Foreskin fibroblast (primary cell): ENCODE measurements at places on chromosomes 5 and 9.

DNA sequence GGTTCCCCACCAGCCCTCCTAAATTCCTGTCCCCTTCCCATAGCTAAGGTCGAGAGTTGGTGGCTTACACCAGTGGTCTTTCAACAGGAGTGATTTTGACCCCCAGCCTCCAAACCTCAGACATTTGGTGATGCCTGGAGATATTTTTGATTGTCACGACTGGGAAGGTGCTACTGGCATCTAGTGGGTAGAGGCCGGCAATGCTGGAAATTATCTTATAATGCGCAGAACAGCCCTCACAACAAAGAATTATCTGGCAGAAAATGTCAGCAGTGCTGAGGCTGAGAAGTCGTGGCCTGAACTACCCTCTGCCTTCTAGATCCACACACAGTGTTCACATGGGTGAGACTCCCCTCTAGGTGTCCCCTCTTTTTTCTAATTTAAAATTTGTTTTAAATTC lies 69.6 kb downstream of the IL31RA start:
- DNase-seq: no peak

- DNase-seq: peak; percentile 71
These were observed 55.9 kb downstream of the DAP start for GRCh38 chr5:10704949-10705621.

DNA sequence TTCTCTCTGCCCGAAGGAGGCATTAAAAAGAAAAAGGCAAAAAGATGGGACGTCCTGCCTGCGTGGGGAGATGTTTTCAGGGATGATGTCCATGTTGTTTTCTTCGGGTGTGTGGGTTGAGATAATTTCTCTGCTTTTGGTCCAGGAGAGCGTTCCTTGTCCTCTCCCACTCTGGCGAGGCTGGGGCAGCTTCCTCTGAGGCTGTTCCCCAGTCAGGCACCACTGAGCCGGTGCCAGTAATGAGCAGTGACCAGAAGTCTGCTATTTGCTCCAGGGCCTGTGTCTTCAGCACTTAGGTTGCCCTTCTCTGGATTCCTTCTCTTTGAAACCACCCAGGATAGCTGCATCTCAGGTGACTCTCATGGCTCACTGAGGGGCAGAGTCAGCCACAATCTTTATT lies 71.5 kb downstream of the ACER2 start:
- no peak for DNase-seq

DNA sequence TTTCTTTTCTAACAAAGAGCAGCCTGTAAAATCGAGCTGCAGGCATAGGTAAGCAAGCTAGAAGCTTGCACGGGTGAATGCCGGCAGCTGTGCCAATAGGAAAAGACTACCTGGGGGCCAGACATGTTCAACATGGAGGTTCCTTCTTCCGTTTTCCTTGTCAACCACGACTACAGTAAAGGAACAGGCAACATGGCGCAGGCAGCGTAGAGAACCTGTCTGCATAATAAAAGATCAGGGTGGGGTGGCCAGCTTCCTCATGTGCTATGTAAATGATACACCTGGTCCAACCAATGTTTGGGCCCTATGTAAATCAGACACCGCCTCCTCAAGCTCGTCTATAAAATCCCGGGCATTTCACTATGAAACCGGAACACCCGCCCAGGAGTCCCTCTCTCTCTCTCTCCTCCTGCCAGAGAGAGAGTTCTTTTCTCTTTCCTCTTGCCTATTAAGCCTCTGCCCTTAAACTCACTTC lies 103.8 kb upstream of the LIFR start:
- DNase-seq: no peak

- no peak for DNase-seq
These were observed 16.2 kb downstream of the UHRF2 start for GRCh38 chr9:6428940-6429889.

DNA sequence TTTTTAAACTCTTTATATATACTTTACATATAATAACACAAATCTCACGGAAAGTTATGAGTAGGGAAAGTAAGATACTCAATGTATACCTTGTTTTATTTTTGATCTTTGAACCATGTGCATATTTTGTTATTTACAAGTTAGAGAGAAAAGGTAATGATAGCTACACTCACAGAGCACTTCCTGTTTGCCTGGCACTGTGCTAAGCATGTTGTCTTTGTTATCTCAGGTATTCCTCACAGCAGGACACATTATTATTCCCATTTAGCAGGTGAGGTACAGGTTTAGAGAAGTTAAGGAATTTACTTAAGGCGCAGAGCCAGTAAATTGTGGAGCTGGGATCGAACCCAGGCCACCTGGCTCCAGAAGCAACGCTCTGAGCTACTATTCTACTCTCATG lies 3.0 kb downstream of the C9 start:
- no peak for DNase-seq

DNA sequence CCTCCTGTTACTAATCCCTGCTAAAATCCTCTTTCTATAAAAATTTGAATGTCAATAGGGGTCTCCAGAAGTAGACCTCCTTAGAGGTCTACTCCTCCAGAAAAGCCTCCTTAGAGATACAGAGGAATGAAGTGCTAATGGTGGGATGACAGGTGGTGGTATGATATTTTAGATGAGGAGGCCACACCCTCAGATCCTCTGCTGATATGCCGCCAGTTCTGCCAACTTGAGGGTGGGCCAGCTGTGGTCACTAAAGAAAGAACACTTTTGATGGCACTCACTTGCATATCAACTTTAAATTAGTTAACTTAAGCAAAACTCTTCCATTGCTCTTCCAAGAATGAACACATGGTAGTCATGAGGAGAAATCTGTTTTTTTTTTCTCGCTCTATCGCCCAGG lies 16.9 kb upstream of the UBAP2 start:
- DNase-seq: no peak

- DNase-seq: peak; percentile 86
These were observed 141.1 kb upstream of the TARS1 start for GRCh38 chr5:33299621-33300208.

DNA sequence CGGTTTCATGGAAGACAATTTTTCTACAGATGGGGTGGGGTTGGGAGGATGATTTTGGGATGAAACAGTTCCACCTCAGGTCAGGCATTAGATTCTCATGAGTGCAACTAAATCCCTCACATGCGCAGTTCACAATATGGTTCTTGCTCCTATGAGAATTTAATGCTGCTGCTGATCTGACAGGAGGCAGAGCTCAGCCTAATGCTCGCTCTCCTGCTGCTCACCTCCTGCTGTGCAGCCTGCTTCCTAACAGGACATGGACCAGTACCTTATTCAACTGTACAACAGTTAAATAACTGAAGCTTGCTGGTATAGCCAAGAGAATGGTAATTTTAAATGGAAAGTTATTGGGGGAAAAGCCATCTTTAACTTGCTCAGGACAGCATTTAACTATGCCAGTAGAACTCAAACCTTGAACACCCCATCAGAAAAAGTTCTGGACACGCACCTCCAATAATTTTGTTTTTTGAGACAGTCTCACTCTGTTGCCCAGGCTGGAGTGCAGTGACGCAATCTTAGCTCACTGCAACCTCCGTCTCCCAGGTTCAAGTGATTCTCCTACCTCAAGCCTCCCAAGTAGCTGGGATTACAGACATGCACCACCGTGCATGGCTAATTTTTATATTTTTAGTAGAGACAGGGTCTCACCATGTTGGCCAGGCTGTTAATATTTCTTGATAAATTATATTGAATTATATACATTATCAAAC lies 27.7 kb downstream of the HMGCR start:
- DNase-seq: peak; percentile 19

DNA sequence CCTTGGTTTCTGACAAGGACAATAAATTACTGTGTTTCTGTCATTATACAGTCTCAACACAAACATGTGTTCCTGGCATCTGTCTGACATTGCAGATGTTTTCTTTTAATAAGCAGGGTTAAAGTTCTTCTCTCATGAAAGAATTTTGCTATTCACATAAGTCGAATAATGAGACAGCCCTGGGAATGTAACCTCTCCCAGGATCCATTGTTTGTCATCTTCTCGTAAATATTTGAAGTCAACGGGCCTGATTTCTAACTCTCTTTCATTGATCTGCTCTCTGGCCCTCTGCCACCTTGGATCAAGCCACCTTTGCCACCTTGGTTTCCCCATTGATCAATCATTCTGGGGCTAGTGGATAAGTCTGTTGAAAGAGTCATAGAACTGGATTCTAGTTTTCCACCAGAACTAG lies 12.9 kb upstream of the CAST start:
- no peak for DNase-seq
